Motor neuron (in vitro differentiated cells): ENCODE measurements at places on chromosomes 5 and 9.

DNA sequence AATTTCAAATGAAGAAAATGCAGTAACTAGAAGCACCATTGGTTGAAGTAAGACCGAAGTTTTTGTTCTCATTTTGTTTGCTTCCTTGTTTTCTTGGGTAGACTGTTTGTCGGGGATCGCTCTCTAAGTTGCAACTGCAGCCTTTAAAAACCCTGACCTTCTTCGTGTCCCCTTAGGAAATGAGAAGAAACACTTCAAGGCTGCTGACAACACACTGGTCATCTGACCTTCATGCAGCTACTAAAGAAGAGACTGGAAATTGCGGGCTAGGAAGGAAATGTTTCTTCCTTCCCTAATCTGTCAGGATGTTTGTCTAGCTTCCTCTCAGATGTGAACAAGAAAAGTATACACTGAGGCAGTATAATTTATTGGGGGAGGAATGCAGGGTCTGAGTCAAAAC lies 50.7 kb upstream of the CHSY3 start:
- ATAC-seq, result no peak

- peak; percentile 93 for ATAC-seq
Observed at GRCh38 chr9:19946441-19947109, 157.7 kb upstream of the SLC24A2 start.

- no peak for ATAC-seq
Observed at GRCh38 chr5:125286271-125286670, 539.8 kb upstream of the ZNF608 start.

DNA sequence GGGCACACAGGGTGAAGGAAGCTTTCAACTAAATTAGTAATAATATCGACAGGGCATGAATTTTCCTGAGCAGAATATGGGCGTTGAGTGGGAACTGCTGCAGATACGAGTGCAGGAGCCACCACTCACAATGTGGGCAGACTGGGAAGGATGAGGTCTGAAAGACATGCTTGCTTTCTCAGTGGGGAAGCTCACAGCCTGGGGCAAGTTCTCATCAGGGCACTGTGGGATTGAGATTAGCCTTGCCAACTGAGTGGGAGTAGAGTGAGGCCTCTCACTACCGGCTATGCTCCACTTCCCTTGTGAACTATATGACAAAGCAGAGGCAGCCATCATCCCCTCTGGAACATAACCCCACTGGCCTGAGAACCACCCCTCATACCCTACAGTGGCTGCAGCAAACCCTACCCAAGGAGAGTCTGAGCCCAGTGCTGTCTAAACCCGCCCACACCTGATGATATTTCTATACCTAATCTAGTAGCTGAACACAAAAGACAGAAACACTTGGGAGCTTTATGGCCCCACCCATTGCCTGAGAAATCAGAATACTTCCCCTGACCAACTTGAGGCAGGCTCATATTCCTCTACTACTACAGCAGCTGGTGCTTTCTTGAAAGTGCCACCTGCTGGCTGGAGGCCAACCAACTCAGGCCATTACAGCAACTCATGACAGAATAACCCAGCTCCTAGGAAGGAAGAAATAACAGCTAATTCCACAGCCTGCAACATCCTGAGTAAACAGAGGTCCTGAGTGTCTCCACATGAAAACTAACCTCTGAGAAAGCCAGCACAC lies 173.7 kb upstream of the SPEF2 start:
- no peak for ATAC-seq

GRCh38 chr5:154215571-154216325 lies 25.2 kb downstream of the GALNT10 start:
- no peak for ATAC-seq

- ATAC-seq, result no peak
Observed at GRCh38 chr9:4296217-4296616, 3.7 kb downstream of the GLIS3 start.

GRCh38 chr9:133050142-133050541 lies 11.6 kb upstream of the CEL start:
- ATAC-seq, result no peak

DNA sequence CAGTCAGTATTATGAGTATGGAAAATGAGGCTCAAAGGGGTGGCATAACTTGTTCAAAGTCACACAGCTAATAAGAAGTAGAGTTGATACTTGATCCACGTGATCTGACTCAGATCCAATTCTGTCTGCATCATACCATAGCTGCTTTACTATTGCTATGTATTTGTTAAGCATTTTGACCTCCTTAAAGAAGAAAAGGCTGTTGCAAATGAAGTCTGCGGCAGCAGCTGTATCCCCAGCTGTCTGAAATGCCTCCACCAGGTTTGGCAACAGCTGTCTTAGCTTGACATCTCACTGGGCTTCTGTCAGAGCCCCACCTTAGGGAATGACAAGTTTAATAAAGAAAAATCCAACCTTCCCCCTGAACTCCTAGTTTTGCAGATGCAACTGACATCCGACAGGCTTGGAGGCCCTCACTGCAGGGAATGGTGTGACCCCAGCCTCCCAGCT lies 75.6 kb upstream of the SLC44A1 start:
- no peak for ATAC-seq

DNA sequence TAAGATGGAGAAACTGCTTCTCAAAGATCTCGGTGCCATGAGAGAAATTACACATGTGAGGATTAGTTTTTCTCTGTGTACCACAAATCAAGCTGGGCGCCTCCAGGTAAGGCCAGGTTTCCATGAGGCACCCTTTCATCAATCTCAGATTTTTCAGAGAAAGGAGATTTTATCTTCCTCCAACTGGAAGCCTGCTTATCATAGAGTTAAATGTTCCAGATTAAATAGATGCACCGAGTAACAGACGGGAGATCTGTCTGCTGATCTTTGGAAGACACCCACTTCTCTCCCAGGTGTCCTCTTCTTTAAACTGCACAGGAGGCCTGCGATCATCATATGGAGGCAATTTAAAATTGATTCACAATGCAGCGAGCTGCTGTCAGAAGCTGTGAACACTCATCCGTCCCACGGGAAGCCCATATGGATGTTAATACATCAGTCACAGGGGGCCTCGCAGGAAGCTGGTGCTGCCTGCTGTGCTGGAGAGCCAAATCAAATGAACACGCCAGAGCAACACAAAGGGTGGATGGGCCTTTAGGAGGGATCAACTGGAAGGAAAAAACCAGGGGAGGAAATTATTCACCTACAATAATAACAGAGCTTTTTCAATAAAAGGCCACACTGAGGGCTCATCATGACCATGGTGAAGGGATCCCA lies 93.3 kb downstream of the TLE1 start:
- peak; percentile 73 for ATAC-seq

GRCh38 chr9:131661568-131662288 lies 78.1 kb downstream of the RAPGEF1 start:
- peak; percentile 65 for ATAC-seq

- no peak for ATAC-seq
Observed at GRCh38 chr5:33513462-33514185, 72.9 kb downstream of the TARS1 start.

DNA sequence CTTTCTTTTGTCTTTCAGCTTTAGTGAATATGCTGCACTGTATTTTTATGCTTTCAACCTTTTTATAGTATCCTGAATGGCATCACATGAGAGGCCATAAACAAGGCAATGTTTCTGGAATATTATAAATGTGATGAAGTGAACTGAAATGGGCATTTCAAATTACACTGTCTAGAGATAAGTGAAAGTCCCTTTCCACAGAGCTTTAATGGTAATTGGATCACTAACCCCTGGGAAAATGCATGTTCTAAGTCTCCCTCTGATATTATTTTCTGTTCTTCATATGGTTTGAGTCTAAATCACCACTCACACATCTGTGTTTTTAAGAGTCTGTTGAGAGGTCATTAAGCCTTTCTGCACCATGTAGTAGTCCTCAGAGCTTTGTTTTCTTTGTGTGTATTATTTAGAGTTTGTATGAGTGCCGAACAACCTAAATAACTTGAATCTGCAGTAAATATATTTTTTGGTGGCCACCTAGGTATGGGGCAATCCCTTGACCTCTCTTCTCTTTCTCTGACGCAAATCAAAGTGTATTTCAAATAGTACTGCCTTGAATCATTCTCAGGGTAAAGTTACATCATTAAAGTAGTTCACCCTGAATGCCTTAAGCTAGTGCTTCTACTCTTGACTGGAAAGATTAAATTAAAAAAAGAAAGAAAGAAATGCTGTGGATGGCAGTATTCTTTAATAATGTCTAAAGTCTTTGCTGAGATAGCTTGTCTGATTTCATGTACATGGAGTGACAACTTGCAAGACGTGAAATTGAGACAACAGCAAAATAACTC lies 1931.0 kb upstream of the CDH6 start:
- peak; percentile 22 for ATAC-seq

DNA sequence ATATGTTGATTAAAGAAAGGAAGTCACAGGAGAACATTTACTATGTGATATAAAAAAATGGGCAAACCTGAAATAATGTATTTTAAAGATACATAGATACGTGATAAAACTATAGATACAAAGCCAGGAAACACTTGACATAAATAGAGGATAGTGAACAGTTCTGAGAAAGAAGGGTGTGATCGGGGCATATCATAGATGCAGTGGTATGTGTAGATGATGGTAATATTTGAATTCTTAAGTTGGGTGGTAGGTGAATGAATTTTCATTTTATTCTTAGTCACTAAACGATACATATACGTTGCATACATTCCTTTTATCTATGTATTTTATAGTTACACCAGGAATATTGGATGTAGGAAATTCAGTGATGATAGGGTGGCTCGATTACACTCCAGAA lies 138.7 kb upstream of the ARRDC3 start:
- ATAC-seq, result no peak

- ATAC-seq, result no peak
Observed at GRCh38 chr5:171492781-171493180, 73.3 kb downstream of the FGF18 start.

DNA sequence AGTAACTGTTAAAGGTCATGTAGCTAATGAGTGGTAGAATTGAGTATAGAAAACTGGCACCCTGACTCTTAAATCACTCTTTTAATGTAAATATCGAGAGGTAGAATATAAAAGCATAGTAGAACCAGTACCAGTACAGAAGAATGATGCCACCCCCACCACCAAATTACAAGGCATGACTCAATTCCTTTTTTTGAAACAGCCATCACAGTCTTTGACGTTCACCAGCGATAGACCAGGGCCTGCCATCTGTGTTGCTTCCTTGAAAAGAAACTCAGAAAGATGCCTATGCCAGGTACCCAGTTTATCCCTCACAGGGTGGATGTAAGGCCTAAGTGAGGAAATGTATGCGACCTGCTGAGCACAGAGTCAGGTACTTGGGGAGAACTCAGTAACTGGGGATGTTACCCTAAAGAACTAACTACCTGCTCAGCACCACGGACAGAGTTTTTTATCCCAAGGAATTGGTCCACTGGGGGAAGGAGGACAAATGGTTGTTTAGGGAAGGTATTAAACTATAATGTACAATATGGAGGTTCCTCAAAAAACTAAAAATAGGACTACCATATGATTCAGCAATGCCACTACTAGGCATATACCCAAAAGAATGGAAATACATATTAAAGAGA lies 116.5 kb downstream of the BRINP1 start:
- no peak for ATAC-seq

DNA sequence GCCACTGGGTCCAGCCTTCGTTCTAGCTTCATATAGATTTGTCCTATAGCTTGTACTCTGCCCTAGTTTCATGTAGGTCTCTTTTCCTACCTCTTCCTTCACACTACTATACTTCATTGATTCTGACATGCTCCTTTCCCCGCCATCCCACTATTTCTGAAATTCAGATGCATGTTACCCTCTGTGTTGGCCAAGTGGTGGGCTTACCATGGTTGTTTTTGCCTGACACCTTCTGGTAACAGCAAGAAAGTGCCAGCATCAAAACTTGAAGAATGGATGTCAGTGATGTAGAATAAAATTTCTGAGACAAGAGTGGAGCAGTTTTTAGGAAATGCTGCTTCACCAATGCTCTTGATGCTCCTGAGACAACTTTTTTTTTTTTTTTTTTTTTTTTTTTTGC lies 19.5 kb upstream of the SERINC5 start:
- no peak for ATAC-seq

DNA sequence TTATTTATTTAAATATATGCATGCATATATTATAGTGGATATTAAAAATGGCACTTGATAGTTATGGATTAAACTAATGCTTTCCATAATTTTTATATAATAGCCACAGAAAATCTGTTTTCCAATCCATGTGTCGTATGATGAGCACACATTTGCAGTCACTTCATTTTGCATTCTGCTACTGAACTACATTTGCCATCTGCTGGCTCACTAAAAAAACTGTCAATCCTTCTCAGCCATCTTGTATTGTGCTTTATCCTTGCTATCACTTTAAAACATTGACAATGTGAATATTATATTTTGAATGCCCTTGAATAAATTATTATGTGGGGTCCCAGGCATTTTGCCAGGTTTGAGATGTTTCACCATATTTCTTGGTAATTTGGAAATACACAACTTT lies 586.6 kb downstream of the DNAH5 start:
- no peak for ATAC-seq

GRCh38 chr9:137218754-137219271 lies 3.2 kb downstream of the RNF208 start:
- no peak for ATAC-seq

DNA sequence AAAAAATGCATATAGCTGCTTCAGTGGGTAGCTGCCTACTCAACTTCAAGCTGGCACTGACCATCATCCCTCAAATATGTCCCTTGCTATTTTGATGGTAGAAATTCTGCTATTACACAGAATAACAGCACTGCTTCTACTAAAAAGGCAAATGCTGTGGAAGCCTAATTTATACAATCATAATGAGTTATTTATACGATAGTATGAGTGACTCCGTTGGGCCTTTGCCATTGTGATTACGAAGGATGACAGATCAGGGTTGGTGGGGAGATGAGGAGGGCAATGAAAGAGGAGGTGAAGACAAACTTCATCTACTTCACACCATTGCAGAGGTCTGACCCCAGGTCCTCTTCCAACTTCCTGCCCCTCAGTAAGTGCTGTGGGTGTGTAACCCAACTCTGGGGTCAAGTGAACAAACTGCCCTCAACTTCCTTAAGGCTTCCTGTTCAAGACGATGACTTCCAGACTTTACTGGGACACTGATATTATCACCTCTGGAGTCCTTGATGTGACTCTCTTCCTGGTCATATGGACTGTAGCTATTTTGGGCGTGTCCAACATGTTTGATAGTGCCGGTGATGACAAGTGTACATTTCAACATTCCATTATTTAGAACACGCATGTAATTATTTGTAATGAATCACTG lies 74.1 kb upstream of the RPS23 start:
- ATAC-seq, result no peak

- ATAC-seq, result no peak
Observed at GRCh38 chr9:129562514-129562913, 58.4 kb downstream of the C9orf50 start.

GRCh38 chr5:41796061-41796460 lies 74.2 kb downstream of the OXCT1 start:
- no peak for ATAC-seq

DNA sequence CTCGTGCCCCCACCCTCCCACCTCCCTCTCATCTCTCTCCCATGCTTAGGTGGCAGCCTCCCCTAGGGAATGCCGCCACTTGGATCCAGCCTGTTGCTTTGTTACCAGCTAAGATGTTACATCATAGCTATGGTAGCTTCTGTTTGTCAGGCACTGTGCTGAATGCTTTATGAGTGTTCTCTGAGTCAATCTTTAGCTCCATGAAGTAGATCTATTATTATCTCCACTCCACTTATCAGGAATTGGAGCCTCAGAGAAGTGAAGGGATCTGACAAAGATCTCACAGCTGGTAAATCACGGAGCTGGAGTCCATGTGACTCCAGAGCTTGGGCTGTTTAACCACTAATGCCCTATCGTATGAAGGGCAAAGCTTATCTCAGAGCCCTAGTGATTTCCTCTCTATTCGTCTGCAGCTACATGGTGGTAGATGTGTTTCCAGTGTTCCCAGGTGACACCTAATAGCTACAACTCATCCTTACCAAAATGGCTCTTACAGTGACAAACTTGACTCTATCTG lies 54.1 kb downstream of the GARNL3 start:
- no peak for ATAC-seq
